Astrocyte of the spinal cord (primary cell): ENCODE measurements at places on chromosomes 1 and 21.

GRCh38 chr1:24632832-24633175 lies 10.3 kb upstream of the SRRM1 start:
- no peak for DNase-seq

- no peak for DNase-seq
These were observed 79.9 kb downstream of the OLFML2B start for GRCh38 chr1:161943737-161944136.

DNA sequence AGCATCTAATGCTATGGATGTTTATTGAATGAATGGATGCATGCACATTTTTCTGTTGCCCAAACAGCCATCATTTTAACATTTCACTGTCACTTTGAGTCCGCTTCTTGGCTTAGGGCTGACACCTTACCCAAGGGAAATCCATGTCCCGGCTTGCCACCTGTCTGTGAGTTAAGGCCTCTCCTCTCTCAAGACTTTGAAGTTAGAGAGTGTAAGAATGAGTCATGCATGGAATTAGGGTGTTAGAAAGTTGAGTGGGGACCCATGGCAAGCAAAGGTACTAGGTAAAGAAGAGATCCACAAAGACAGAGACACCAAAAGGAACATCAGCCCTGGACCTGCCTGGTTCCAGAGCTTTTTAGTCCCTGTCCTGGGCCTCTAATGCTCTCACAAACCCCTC lies 35.1 kb downstream of the ATP1A1 start:
- no peak for DNase-seq

DNA sequence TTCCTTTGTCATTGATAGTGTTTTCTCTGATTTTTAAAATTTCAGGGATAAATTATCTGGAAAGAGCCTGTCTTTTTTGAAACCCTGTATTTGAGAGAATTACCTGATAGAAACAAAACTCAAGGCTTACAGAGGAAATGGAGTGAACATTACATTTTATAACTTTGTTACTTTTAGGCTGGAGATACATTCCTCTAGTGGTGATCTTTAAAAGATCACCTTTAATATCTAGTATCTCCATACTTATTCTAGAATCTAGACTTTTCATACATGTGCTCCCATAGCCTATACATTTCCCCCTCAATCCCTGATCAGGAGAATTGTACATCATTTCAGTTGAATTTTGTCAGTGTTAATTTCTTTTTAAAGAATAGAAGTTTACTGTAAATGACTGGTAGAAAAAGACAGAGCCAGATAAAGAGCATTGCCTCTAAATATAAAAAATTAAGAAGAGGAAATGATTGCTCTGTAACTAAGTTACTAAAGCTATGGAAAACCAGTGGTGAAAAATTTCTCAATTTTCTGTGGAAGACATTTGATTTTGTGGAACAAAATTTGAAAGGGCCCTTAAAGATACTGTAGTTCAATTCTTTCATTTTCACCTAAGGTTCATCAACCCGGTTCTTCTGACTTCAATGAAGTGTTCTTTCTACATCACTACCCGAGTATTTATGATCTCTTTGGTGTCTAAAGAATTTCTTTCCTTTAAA lies 33.7 kb downstream of the RASAL2 start:
- no peak for DNase-seq

DNA sequence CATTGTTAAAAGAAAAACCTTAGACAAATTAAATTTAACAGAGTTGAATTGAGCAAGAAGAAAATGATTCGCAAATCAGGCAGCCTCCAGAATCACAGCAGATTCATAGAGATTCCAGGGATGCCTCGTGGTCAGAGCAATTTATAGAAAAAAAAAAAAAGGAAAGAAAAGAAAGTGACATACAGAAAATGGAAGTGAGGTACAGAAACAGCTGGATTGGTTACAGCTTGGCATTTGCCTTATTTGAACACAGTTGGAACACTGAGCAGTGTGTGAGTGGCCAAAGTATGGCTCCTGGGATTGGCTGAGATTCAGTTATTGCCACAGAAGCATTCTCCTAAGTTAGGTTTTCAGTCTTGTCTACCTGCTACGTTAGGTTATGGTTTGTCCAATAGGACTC lies 9.1 kb upstream of the C21orf91 start:
- DNase-seq: peak; percentile 51

DNA sequence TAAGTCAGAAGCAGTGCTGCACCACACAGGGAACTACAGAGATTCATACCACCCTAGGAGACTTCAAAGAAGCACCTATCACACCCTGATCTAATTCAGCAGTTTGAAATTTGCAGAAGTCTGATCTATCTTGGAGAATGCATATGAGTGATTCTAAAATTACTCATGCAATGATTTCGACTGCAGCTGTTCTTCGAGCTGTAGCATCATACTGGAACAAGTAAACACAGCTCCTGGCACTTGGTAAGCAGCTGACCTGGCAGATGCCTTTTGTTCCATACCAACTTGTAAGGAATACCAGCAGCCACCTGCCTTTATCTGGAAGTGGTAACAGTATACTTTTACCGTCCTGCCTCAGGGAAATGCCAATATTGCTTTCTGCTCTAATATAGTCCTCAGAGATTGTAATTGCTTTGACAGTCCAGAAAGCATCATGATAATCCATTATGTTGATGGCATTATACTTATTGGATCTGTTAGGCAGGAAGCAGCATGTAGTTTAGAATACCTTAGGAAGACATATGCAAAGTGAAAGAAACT lies 25.7 kb downstream of the AADACL4 start:
- DNase-seq: no peak

DNA sequence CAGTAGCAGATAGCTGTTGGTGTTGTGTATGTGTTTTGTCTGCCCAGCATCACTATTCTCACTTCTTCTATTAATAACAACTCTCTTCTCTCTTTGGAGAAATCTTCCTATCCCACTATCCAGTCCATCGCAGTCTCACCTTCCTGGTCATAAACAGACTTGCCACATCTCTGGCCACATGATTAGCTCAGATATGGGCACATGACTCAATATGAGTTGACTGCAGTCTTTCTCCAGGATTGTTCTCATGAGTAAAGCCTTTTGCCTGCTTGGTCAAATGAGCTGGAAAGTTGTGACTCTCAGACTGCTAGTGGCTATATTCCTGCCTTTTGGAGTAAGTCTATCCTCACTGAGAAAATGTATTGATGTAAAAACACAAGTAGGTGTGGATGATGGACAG lies 32.9 kb upstream of the TADA1 start:
- DNase-seq: peak; percentile 19

DNA sequence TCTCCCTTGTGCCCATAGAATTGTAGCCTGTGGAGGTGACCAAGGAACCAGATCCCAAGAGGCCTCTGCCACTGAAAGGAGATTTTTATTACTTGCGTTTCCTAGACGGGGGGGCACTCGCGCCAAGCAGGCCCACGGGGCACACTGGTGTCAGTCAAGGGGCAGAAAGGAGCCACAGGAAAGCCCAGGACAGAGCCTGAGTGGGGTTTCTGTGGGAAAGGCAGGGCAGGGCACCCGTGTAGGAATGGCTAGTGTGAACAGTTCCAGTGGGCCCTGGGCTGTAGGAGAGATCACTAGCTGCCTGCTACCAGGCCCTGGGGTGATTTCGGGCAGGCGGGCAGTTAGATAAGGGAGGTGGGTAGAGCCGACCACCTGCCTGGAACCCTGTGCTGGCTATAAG lies 70.8 kb downstream of the ADARB1 start:
- no peak for DNase-seq

DNA sequence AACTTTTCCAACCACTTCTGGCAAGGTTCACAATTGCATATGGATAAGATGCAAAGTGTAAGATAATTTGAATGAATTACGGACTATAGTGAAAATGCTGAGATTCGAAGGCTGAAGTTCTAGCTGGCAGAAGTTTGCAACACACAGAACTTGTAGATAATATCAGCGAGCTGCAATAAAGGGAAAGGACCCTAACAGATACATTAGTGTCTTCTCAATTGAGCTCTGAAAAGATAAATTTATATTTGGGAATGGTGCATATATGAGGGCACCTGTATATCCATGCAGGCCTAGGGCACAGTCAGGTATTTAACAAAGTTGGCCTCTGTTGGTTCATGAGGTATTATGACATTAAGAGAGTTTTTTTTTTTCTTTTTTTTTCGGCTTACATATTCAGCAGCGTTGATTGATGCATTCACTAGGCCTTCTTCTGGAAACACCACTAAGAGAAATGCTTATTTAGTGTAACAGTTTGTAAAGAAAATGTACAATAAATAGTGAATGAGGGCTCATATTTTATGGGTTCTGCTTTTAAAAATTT lies 2.2 kb downstream of the NFIA start:
- peak; percentile 37 for DNase-seq

DNA sequence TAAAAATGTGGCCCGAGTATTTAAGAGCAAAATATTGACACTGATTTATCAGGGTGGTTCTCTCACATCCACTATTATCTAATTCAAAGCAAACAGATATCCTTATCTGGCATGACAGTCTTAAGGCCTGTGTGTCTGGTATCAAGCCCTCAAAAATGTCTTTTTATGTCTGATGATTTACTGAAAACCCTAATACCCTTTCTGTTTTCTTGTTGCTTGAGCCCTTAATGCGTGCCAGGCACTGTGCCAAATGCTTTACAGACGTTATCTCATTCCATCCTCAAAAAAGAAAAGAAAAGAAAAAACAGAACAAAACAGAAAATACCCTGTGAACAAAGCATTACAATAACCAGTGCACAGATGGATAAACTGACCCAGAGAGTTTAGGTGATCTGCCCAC lies 5.7 kb downstream of the DUSP23 start:
- no peak for DNase-seq

DNA sequence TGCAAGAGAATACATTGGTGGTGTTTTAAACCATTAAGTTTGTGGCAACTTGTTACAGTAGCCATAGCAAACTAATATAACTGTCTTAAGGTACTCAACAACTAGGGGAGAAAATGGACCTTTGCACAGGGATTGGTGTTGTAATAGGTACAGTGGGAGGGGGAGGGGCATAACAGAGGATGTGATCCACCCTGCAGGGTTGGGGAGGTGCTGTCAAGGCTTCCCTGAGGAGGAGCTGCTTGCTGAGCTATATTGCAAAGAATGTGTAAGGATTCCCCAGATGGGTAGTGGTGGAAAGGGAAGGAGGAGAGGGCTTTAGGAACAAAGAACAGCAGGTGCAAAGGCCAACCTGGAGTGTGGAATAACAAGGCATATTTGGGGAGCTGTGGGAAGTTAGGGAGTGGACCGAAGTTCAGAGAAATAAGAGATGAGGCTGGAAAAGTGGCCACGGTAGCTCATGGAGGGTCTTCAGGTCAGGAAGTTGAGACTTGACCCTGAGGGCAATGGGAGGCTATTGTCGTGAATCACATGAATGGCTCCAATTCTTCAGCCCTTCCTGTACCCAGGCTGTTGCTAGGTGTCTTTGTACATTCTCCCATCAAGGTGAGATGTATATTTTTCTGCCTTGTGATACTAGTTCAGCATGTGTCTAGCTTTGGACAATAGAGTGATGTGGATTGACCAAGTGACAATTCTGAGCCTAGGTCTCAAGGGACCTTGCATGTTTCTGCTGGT lies 168.6 kb upstream of the CSF3R start:
- no peak for DNase-seq

GRCh38 chr1:68011657-68012375 lies 38.6 kb downstream of the DIRAS3 start:
- DNase-seq: no peak

DNA sequence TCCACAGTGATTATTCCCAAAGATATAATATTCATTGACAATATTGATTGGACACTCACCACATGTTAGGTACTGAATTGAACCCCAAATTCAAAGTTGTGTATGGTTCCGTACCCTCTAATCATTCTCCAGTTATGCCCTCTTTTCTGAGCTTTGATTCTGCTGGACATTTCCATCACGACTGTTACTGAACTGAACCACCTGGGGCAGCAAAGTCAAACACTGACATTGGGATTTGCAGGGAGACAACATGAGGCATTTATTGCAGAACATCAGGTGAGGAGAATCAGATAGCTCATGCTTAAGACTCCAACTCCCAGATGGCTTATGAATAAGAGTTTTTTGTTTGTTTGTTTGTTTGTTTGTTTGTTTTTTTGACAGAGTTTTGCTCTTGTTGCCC lies 420.9 kb downstream of the DISC1 start:
- no peak for DNase-seq

DNA sequence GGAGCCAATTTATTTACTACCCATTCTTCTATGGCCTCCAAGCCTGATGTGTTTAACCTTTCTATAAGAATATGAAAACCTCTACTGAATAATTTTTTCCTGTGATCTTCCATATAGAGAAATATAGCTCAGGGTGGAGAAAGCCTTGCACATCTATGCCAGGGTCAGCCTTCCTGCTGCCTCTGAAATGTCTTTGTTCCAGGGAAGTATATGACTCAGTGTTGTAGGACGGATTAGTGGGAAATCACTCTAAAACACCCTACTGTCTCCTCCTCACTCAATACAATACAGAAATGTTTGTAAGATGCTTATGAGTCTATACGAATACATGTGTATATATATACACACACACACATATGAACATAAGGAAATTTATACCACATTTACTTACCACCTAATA lies 1044.9 kb downstream of the BRINP3 start:
- peak; percentile 25 for DNase-seq

DNA sequence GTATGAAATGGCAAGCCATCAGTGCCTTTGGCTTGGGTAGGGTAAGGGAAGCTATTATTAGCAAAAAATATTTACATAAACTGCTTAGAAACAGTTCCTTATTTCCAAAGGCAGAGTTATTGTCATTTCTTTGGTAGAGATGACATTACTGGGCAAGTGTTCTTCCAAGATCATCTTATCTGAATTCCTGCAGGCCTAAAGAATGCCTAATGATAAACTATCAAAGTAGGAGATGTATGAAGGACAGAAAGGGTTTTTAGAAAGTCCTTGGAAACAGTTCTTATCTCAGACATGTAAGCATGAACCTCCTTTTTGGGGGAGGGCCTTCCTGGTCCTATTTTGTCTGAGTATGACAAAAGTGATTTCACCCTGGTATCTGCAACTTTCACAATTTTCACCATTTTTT lies 5.1 kb upstream of the FRRS1 start:
- no peak for DNase-seq

GRCh38 chr1:76268341-76268740 lies 193.8 kb downstream of the ST6GALNAC3 start:
- DNase-seq: peak; percentile 26

GRCh38 chr1:2874607-2875480 lies 73.4 kb upstream of the TTC34 start:
- no peak for DNase-seq

DNA sequence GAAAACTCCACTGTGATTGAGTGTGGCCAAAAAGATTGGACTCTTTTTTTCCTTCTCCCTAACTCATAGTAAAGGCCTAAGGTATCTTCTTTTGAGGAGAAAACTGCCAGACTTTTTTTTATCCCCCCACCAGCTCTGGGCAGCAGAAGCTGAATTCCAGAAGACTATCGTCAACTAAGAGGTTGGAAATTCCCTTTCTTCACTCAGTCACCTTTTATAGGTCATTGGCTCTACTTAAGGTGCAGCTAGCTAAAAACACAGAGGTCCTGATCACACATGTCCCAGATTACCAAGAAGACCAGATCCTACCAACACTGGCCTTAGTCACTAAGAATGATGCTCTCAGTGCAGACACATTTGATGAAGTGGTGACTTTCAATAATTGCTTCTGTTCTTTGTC lies 1441.2 kb downstream of the PLA2G4A start:
- no peak for DNase-seq
